ENCODE measurements at places on chromosomes 16 and 17. TPM values are rescaled to one million over a fixed set of nuclear protein-coding genes. Genes with fewer than 3 reads are reported as not detected.

CTRL gene
- total RNA-seq = 0.53 TPM

MIEF2 gene
- total RNA-seq = 15.4 TPM

IRX5 gene
- not detected for total RNA-seq

CCDC47 gene
- 25.5 TPM for total RNA-seq

CD7 gene
- 0.53 TPM for total RNA-seq

TEKT5 gene
- total RNA-seq = not detected

TBC1D3I gene
- total RNA-seq = not detected

TIMP2 gene
- total RNA-seq = 232 TPM

DYNLL2 gene
- 10.1 TPM for total RNA-seq

PTX4 gene
- total RNA-seq = 0.58 TPM

IGSF6 gene
- not detected for total RNA-seq

KRT39 gene
- total RNA-seq = not detected

CANT1 gene
- 41.8 TPM for total RNA-seq

SHISA6 gene
- not detected for total RNA-seq

MPV17L gene
- total RNA-seq = not detected
